Activated T-helper 2 cell treated with anti-CD3 and anti-CD28 coated beads, Interferon-gamma antibody, Interleukin-2, Interleukin-4, amounts not matched to agents 10 μg/mL and 5 μg/mL and 100 μg/mL, durations not matched to agents 14 hours and 24 hours and 36 hours (primary cell): ENCODE measurements at places on chromosomes 5 and 9.
A peak's percentile ranks its signal among the peaks of the same experiment; 100 is the strongest.

GRCh38 chr5:132414634-132415378 lies 45.3 kb downstream of the SLC22A5 start:
- peaks cover 68% of the 10 kb centered on the region for H3K4me1 ChIP-seq
- no peak for DNase-seq
- H3K36me3 ChIP-seq, result peaks cover 48% of the 10 kb centered on the region
- no peaks in the 10 kb centered on the region for H3K27me3 ChIP-seq
- peak overlapping the region; percentile 30 for H3K4me3 ChIP-seq
- peak overlapping the region; percentile 29 for H3K27ac ChIP-seq

GRCh38 chr5:135589152-135589551 lies 10.4 kb upstream of the CXCL14 start:
- no peaks in the 10 kb centered on the region for H3K4me1 ChIP-seq
- no peak overlapping the region for H3K27ac ChIP-seq
- H3K4me3 ChIP-seq, result no peak overlapping the region
- no peaks in the 10 kb centered on the region for H3K36me3 ChIP-seq
- peaks cover 2% of the 10 kb centered on the region for H3K27me3 ChIP-seq

DNA sequence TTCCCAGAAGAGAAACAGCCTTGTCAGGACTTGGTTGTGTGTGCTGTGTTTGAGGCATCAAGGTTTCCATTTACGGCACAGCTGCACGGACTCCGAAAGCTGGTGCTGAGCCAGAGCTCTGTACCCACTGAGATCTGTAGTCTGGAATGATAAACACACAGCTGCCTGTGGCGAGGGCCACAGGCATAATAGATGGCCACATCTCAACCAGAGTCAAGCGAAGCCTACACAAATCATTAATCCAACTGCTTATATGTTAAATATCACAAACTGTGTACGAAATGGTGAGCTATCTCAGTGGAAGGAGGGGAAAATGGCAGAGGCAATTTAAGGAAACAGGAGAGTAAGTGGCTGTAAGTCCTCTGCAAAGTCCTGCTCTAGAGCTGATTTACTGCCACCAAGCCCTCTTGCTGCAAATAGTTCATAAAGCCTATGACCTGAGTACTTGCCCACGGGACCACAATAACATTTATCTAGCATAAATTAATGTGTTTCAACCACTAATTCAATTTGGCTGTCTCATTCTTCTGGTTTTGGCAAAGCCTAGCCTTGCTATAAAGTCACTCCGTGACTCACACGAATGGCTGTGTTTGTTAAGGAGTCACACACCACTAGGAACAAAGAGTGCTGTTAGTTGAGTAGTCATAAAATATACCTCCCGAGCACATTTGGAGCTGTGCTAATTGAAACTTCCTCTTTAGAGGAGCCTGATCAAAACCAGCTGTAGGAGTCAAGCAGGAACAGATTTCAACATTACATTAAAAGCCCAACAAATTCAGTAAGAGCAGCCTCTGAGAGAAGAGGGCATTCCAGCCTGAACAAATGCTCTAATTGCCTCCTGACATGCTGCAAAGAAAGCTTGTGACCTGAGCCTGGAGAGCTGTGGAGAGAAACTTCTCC lies 738.6 kb upstream of the ZNF608 start:
- no peak overlapping the region for H3K27ac ChIP-seq
- DNase-seq, result no peak
- no peaks in the 10 kb centered on the region for H3K27me3 ChIP-seq
- H3K4me3 ChIP-seq, result no peak overlapping the region
- H3K36me3 ChIP-seq, result no peaks in the 10 kb centered on the region

GRCh38 chr9:117135501-117136098 lies 279.3 kb downstream of the ASTN2 start:
- no peak overlapping the region for H3K27ac ChIP-seq
- H3K4me3 ChIP-seq, result no peak overlapping the region
- H3K36me3 ChIP-seq, result no peaks in the 10 kb centered on the region
- H3K4me1 ChIP-seq, result no peaks in the 10 kb centered on the region

DNA sequence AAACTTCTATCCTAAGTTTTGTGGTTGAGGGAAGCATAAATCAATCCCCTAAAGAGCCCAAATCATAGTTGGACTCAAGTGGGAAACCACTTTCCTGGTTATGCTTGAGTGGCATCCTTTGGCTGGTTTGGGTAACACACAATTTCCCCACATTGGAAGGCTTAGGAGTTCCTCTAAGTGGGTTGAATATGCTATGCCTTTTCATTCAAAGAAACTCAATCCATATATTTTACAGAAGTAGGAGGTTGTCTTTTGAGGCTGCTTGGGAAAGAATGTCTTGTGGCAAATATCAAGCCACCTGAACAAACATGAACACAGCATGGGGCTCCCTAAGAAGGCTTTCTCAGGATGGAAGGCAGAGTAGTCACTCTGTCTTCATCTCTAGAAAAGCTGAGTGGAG lies 121.1 kb downstream of the SPATA31D1 start:
- no peaks in the 10 kb centered on the region for H3K4me1 ChIP-seq
- no peak overlapping the region for H3K4me3 ChIP-seq
- no peak for DNase-seq
- no peaks in the 10 kb centered on the region for H3K36me3 ChIP-seq
- no peaks in the 10 kb centered on the region for H3K27me3 ChIP-seq

DNA sequence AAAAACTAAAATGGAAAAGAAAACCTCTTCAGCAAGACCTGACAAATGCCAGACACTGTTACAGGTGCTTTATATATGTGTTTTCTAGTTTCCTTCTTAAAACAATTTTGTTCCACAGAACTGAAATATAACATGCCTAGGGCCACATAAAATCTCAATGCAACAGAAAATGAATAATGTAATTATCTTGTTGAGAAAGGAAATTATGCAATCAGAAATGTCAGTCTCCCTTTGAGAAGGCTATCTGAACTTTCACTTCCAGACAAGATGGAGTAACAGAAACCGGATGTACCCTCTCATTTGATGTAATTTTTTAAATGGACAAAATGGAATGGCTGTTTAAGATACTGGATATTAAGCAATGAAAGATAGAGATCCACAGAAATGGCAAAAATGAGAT lies 79.2 kb downstream of the AGTPBP1 start:
- no peak overlapping the region for H3K27ac ChIP-seq
- DNase-seq, result no peak
- no peaks in the 10 kb centered on the region for H3K27me3 ChIP-seq

DNA sequence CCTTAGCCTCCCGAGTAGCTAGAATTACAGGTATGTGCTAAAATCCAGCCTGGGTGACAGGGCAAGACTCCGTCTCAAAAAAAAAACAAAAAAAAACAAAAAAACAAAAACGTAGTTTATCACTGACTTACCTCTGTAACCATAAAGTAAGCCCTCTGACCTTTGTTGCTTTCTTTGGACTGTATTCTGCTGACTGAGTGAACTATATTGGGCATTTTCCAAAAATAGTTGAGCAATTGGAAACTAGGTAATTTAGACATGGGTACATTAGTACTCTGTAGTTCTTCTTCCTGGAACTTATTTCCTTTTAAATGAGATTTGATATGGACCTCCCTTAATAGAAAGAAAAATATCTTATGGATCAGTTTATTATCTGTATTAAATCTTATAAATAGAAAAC lies 66.6 kb downstream of the ANKHD1 start:
- H3K36me3 ChIP-seq, result peaks cover 42% of the 10 kb centered on the region
- no peaks in the 10 kb centered on the region for H3K4me1 ChIP-seq
- H3K27me3 ChIP-seq, result no peaks in the 10 kb centered on the region
- no peak overlapping the region for H3K4me3 ChIP-seq
- no peak for DNase-seq
- no peak overlapping the region for H3K27ac ChIP-seq
